ENCODE measurements at places on chromosomes 13 and 19.

DNA sequence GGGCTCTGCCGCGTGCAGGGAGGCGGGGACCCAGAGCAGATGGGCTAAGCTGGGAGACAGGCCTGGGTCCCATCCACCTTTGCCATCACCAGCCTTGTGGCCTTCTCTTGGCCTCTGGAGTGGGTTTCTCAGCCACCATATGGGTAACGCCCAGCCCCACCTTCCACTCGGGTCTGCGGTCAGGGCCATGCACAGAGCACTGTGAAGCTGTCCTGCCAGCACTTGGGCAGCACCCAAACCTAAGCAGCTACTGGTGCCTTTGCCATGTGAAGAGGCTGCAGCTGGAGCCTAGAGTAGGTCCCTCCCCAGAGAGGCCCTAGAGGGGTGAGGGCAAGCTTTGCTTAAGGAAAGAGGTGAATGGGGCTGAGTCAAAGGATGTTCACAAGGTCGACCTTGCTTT is 24.1 kb upstream of the NPAS1 start:
- DNase-seq = no peak

DNA sequence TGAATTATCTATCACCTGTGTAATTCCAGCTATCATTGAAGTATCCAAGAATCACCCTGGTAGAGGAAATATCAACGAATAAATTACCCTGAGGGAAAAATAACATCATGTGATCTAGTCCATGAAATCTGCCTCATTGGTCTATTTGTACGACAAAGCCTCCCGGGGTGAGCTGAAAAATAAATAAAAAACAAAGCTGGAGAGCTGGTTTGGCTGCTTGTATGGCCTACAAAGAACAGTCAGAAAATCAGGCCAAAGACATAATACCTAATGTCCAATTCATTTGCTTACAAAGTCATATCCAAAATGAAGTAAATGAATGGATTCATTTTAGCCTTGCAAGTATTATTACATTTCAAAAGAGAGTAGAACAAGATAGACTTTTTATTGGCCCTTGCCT is 449.9 kb downstream of the KLF12 start:
- DNase-seq = no peak

DNA sequence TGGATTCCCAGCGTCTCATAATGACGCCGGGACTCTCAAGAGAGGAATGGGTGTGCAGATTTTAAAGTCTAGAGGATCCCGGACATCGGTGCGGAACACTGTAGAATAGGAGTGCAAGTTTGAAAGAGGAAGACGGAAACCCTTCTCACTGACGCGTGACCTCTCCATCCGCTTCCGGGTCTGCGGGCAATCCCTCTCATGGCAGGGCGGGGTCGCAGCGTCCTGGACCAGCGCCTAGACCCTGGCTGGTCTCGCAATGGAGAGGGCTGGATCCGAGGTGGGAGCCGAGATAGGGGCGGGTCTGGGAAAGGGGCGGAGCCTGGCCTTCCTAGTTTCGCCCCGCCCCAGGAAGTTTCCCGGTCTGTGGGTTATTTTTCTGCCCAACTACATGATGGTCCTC is 4.6 kb upstream of the ZNF845 start:
- no peak for DNase-seq

DNA sequence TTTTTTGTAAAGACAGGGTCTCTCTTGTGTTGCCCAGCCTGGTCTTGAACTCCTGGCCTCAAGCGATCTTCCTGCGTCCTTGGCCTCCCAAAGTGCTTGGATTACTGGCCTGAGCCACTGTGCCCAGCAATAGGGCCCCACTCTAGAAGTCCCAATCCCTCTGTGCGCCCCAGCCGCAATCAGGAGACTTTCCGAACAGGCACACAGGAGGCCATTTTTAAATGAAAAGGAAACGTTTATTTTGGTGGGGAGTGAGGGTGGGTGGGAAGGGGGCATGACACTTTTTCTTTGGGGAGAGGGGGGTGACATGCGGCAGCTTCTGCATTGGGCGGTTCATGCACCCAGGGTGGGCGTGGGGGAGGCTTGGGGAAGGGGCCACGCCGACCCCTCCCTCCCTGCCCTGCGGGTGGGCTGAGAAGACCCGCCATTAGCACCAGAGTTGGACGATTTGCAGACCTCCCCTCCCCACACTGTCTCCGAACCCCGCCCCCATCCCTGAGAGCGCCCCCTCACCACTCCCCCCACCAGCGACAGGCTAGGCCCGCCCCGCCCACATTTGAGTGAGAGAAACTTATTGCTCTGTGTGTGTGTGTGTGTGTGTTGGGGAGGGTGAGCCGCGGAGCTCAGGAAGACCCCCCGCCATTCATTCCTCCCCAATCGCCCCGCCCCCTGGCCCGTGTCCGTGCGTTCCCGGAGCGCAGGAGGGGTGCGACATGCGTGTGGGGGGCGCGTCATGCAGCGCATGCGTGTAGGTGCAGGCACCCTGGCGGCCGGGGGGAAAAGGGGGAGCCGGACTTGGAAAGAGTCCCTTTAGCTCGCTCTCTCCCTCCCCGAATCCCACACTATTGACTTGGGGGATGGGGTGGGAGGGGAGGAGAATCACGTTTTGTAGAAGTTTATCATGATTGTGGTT is 17.2 kb downstream of the KCNC3 start:
- peak; percentile 35 for DNase-seq

DNA sequence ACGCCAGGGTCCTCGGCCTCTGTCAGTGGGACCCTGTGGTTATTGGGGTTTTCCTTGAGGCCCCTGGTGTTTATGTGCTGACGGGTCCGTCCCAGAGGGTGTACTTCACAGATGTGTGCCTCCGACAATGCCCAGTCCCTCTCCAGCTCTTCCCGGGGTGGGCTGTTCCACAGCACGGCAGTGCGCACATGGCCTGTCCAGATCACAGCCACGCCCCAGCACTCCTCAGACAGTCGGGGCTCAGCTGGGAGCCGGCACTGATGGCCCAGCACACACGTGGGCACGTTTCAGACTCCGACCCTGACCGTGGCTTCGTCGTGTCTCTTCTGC is 16.9 kb upstream of the F7 start:
- DNase-seq = no peak

DNA sequence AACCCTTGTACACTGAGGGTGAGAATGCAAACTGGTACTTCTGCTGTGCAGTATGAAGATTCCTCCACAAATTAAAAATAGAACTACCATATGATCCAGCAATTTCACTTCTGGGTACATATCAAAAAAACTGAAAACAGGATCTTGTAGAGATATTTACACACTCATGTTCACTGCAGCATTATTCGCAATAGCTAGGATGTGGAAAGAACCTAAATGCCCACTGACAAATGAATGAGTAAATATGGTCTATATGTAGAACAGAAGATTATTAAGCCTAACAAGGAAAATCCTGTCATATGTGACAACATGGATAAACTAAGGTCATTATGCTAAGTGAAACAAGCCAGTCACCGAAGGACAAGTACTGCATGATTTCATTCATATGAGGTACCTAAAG is 304.7 kb downstream of the ENOX1 start:
- no peak for DNase-seq

DNA sequence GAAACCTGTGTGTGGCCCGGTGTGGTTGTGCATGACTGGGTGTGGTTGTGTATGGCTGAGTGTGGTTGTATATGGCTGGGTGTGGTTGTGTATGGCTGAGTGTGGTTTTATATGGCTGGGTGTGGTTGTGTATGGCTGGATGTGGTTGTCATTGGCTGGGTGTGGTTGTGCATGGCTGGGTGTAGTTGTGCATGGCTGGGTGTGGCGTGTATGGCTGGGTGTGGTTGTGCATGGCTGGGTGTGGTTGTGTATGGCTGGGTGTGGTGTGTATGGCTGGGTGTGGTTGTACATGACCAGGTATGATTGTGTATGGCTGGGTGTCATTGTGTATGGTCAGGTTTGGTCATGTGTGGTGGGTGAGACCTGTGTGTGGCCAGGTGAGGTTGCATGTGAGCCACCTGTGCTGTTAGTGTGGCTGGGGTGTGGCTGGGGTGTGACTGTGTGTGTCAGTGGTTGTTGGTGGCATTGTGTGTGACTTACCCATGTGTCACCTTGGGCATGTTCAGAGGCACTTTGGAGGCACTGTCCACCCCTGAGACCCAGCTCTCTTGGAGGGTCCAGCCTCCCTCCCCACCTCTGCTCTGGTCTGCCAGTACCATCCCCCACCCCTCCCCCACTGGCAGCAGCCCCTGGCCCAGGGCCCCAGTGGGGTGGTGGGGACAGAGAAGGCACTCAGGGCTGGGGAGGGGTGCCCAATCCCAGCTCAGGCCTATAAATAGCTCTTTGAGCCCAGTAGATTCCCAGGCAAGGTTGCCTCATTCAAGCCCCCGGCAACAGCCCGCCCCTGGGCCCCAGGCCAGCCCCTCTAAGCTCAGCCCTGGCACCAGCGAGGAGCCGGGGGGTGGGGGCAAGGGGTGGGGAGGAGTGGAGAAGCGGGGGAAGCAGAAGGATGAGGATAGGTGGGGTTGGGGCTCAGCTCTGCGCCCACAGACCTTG is 3.9 kb upstream of the NCAN start:
- DNase-seq = no peak

- DNase-seq = peak; percentile 57
These were observed 31.3 kb upstream of the ZMYM2 start for GRCh38 chr13:19927117-19927748.

DNA sequence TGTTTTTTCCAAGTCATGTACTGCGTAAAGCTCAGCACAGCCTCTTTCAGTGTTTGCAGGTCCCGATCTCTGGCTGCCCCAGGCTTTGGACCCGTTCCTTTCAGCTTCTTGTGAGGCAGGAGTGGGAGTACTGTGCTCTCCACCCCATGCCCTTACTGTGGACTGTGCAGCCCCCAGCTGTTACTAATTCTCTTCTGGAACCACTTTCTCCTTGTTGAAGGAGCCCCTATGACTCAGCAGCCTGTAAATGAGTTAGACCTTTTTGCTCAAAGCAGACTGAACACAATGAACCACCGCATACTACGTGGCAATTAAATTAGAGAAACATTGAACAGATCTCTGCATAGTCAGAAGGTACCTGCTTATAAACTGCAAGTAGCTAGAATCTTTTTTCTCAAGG is 39.0 kb downstream of the SERTM1 start:
- no peak for DNase-seq

DNA sequence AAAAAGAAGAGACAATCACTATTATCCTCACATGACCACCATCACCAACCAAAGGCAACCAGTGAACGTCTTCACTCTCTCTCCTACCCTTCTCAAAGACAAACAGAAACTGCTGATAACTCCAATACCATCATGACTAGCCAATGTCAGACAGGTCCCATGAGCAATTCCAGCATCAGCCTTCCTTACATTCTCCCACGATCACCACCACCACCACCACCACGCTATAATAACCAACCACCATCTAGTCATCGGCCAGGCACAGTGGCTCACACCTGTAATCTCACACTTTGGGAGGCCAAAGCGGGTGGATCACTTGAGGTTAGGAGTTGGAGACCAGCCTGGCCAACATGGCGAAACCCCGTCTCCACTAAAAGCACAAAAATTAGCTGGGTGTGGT is 3.9 kb downstream of the MYO1F start:
- no peak for DNase-seq

GRCh38 chr19:917323-918151 is at the start of gene KISS1R:
Gene KISS1R (plus strand): TSS chr19:917333. CDS start chr19:917503, 170 bp downstream.
- DNase-seq = peak; percentile 76

- no peak for DNase-seq
These were observed 65.3 kb downstream of the DCT start for GRCh38 chr13:94414141-94414540.

GRCh38 chr13:104314926-104315535 is 1248.8 kb upstream of the SLC10A2 start:
- no peak for DNase-seq

DNA sequence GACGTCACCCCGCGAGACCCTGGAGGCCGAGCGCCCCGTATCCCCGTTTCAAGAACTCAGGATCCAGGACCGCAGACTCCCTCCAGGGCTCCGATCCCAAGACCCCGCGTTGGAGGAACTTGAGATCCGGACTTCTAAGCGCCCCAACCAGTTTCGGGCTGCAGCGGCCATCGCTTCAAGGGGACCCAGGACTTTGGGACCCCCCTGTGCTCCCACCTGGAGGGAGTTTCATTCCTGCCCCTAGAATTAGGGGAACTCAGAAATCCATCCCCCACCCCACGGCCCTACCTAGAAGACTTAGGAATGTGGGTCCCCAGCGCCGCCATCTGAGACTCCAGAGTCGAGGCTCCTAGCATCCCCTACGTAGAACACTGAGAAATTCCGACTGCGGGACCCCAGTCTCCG is 400 bp downstream of the PLEKHG2 start:
- no peak for DNase-seq

DNA sequence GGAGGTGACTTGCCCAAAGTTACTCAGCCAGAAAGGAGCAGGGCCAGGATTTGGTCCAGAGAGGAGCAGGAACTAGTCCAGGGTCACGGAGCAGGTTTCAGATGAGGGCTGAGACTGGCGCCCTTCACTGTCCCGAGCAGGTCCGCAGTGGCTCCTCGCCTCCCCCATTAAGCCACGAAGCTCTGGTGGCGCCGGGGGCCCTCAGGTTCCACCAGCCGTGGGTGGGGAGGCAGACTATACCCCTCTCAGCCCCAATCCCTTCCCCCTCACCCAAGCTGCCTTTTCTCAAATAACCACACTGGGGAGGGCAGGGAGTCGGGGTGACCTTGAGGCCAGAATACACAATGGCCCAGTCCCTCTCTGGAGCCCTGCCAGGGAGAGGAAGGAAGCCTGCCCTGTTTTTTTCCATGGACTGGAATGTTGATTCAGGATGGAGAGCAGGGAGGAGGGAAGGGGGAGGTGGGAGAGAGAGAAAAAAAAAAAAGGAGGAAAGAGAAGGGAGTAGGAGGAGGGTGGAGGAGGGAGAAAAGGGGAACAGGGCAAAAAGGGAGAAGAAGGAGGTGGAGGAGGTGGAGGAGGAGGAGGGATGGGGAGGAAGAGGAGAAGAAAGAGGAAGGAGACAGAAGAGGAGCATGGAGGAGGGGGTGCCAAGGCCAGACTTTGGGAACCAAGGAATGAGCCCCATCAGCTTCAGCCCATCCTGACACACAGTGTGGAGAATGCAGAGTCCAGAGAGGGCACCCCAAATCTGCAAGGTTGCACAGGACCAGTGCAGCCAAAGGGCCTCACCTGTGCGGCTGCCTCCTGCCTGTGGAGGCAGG is 19.7 kb downstream of the CEACAM16 start:
- DNase-seq = no peak

DNA sequence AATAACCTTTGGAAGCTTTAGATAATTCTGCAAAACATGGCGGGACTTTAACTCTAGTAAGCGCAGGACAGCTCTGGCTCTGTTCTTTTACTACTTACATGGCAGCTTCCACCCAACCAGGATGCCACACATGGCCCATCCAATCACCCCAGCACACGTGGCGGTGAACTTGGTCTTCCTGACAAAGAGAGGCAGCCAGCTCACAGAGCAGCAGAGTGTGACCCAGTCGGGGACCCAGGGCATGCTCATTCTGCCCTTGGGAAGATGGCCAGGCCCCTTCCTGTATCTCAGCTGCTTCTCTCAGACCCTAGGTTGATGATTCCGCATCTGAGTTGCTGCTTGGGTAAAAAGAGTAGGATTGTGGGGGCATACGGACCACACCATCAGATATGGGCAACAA is 172.1 kb downstream of the USP12 start:
- DNase-seq = no peak

DNA sequence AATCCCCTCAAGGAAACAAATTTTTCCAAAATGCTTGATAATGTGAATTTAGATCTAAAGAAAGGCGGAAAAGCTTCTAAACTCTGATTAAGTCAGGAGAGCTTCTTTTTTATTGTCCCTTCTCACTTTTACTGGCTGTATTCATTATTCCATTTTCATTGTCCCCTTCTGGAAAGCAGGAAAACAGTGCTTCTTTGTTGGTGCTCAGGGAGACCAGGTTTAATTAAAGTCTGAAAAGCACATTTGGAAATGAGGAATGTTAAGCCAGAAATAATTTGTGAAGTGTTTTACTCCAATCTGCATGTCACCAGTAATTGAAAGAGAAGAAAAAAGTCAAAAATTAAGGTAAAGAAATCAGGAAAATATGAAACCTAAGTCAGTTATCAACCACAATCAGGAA is 43.5 kb upstream of the TSC22D1 start:
- DNase-seq = no peak
